Airway epithelial cell (primary cell): ENCODE measurements at places on chromosomes 1 and 21. TPM values are rescaled to one million over a fixed set of nuclear protein-coding genes. Genes with fewer than 3 reads are reported as not detected.

Gene NUP133
- 24.2 and 27.9 TPM in 2 replicates for total RNA-seq

Gene MFSD2A
- 23.6 and 30.8 TPM in 2 replicates for total RNA-seq

Gene EDARADD
- total RNA-seq = 6.8 and 13.3 TPM in 2 replicates

Gene CCDC30
- 0.09 and 0.21 TPM in 2 replicates for total RNA-seq

Gene MFN2
- total RNA-seq = 87.8 and 90.4 TPM in 2 replicates

Gene KDF1
- 27.2 and 28.5 TPM in 2 replicates for total RNA-seq

Gene NR1I3
- total RNA-seq = not detected in 2 replicates

Gene LCE2C
- total RNA-seq = not detected in 2 replicates

Gene FCRL3
- not detected in 2 replicates for total RNA-seq

Gene KRTAP19-2
- total RNA-seq = not detected in 2 replicates

Gene GNAT2
- total RNA-seq = 0.14 and 0.21 TPM in 2 replicates

Gene INSRR
- not detected in 2 replicates for total RNA-seq

Gene ZNF687
- 19.5 and 20.5 TPM in 2 replicates for total RNA-seq

Gene OLFML2B
- not detected in 2 replicates for total RNA-seq

Gene EPHX1
- 23.7 and 25.0 TPM in 2 replicates for total RNA-seq

Gene PPCS
- 67.0 and 95.4 TPM in 2 replicates for total RNA-seq

Gene SPRR2A
- 8.3 and 8.4 TPM in 2 replicates for total RNA-seq

Gene AMY1C
- 1.4 and 1.7 TPM in 2 replicates for total RNA-seq

Gene BCL2L15
- total RNA-seq = 0.42 TPM in 1 of 2 replicates, not detected in the other

Gene PROK1
- not detected in 2 replicates for total RNA-seq

Gene AK5
- 0.65 and 2.3 TPM in 2 replicates for total RNA-seq

Gene ZFP69B
- total RNA-seq = 2.3 and 2.6 TPM in 2 replicates

Gene RGSL1
- not detected in 2 replicates for total RNA-seq

Gene USP16
- 15.9 and 20.7 TPM in 2 replicates for total RNA-seq

Gene ASCL5
- total RNA-seq = not detected in 2 replicates

Gene RIIAD1
- total RNA-seq = not detected in 2 replicates

Gene NOTCH2NLA
- 33.4 and 38.5 TPM in 2 replicates for total RNA-seq

Gene TMIGD3
- not detected in 2 replicates for total RNA-seq

Gene SAMD11
- 0.98 and 1.3 TPM in 2 replicates for total RNA-seq

Gene LCE6A
- not detected in 2 replicates for total RNA-seq

Gene ANXA9
- total RNA-seq = 1.1 and 1.4 TPM in 2 replicates

Gene RGS8
- total RNA-seq = not detected in 2 replicates

Gene OR11L1
- total RNA-seq = not detected in 2 replicates

Gene EBNA1BP2
- 145 and 162 TPM in 2 replicates for total RNA-seq

Gene AMY1B
- not detected in 2 replicates for total RNA-seq

Gene RCC2
- 103 and 107 TPM in 2 replicates for total RNA-seq

Gene LYPD8
- not detected in 2 replicates for total RNA-seq

Gene LIPI
- not detected in 2 replicates for total RNA-seq

Gene BATF3
- not detected in 2 replicates for total RNA-seq

Gene ERG
- 0.14 TPM in 1 of 2 replicates, not detected in the other for total RNA-seq

Gene MXRA8
- total RNA-seq = 1.6 and 4.9 TPM in 2 replicates

Gene CENPF
- 26.4 and 39.8 TPM in 2 replicates for total RNA-seq

Gene CXADR
- 13.3 and 17.1 TPM in 2 replicates for total RNA-seq

Gene GPBP1L1
- 65.5 and 85.0 TPM in 2 replicates for total RNA-seq

Gene ACTA1
- total RNA-seq = not detected in 2 replicates

Gene HCRTR1
- total RNA-seq = not detected in 2 replicates

Gene FUCA1
- total RNA-seq = 20.7 and 27.9 TPM in 2 replicates

Gene LAPTM5
- 0.37 and 1.1 TPM in 2 replicates for total RNA-seq

Gene LRRC53
- total RNA-seq = not detected in 2 replicates

Gene VANGL2
- total RNA-seq = 9.9 and 16.4 TPM in 2 replicates

Gene RBP7
- 0.78 TPM in 1 of 2 replicates, not detected in the other for total RNA-seq

Gene NBPF6
- total RNA-seq = not detected in 2 replicates

Gene PLPPR4
- total RNA-seq = not detected in 2 replicates

Gene MIA3
- total RNA-seq = 15.1 and 19.7 TPM in 2 replicates

Gene WNT2B
- 0.56 and 0.65 TPM in 2 replicates for total RNA-seq

Gene ZNF593OS
- total RNA-seq = not detected in 2 replicates
